ENCODE measurements at places on chromosomes 16 and 17. TPM values are rescaled to one million over a fixed set of nuclear protein-coding genes. Genes with fewer than 3 reads are reported as not detected.

DNA sequence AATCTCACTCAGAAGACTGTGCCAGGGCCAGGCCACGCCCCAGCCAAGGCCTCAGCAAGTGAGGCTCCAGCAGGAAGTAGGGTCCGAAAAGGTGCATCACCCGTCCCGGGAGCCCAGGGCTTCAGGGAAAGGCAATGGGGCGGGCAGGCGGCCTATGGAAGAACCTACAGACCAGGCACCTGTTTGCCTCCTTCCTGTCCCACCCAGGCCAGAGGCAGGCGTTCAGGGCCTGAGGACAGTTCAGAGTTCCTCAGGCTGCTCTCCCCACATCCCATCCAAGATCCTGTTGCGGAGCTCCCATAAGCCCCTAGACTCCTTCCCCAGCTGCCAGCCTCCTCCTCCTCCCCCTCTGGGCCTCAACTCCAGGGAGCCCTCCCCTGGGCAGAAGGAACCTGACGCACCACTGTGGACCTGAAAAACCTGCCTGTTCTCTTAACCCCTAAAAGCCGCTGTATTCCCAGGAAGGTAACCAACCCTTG, 2.3 kb downstream of the CLUH start:
- DNase-seq, result no peak

- DNase-seq, result no peak
Observed at GRCh38 chr16:71440669-71441347, 1.0 kb downstream of the TLE7 start.

GRCh38 chr17:16927641-16928321, 44.1 kb downstream of the TNFRSF13B start:
- DNase-seq, result no peak

- peak; percentile 71 for DNase-seq
Observed at GRCh38 chr17:5200360-5200759, 8.7 kb upstream of the ZNF594 start.

DNA sequence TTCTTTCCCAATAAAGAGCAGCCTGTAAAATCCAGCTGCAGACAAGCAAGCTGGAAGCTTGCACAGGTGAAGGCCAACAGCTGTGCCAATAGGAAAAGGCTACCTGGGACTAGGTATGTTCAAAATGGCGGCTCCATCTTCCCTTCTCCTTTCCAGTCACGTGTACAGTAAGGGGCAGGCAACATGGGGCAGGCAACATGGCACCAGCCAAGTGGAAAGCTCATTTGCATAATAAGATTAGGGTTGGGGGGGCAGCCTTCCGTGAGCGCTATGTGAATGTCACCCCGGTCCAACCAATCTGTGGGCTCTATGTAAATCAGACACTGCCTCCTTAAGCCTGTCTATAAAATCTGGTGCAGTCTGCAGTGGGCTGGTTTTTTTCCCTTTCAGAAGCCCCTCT, 31.3 kb downstream of the TVP23A start:
- no peak for DNase-seq

- DNase-seq, result no peak
Observed at GRCh38 chr16:20327444-20328041, at the start of gene GP2. Gene GP2, minus strand, starts transcription at chr16:20327513. Its CDS starts 1,082 bp downstream, at chr16:20326431.

DNA sequence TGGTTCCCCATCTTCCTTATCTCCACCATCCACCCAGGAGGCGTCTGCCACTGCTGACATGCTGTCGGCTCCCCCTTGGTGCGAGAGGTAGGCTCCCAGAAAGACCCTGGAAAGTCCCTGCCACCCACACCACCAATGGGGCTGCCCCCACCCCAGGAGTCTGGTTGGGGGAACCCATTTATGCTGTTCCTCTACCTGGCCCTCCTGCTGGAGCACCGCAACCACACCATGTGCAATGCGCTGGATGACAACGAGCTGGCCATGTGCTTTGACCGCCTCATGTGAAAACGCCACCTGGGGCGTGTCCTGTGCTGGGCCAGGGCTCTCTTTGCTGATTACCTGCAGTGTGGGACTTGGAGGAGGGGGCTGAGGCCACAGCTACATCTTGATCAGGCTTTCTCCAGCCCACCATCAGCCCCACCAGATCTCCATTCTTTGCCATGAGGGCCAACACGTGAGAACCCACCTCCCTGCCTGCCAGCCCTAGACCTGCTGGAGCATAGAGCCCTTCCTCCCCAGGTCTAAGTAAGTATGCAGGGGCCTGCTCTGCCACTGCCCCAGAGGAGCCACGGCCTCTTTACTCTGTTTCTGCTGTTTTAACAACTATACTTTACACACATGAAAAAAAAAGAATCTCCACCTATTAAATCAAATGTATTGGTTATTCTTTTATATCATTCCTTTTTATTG, 7.9 kb upstream of the ALDH3A1 start:
- DNase-seq, result no peak

GRCh38 chr17:33002246-33002645, 10.6 kb downstream of the SPACA3 start:
- DNase-seq, result no peak

DNA sequence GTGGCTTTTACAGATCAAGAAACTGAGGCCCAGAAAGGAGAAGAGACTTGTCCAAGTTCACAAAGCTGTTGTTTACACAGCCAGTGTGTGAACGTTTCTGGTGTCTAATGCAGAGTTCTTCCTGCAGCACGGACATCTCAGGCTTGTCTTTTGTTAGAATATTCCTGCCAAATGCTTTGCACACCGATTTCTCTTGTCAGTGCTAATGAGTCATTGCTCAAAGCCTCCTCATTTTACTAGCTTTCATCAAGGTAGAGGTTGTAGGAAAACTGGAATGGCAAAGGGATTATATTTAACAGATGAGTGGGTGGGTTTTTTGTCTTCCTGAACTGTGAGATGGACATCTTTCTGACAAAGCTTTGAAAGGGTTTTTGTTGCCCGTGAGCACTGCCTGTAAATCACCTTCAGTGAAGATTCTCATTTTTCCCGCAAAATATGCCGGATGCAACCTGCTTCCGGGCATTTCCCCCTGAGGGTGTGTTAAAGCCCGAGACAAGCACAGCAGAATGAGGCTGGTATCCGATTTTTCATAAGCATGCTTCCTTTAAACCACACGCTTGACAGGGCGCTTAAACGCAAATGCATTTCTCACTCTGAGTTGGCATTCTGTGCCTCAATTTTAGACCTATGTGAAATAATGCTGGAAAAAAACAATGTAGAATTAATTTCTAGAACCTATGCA, 14.7 kb downstream of the PMM2 start:
- no peak for DNase-seq

Gene SLC38A7
- total RNA-seq, result 6.2 TPM

Gene COQ7
- total RNA-seq, result 14.6 TPM

DNA sequence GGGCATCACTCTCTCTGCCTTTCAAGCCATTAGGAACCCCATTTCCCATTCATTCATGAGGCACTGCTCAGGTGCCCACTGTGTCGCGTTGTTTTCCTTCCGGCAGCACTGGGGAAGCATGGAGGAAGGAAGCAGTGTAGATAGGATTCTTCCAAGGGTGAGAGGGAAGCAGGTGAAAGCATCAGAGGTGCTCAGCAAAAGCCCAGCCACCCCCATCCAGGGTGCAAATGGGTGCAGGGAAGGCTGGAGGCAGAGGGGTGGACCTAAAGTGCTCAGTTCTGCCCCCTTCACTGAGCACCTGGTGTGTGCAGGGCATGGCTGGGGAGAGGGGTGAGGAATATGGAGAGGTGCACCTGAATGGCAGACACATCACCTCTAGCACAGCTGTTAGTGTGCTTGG, 3.4 kb upstream of the NXPH3 start:
- no peak for DNase-seq

DNA sequence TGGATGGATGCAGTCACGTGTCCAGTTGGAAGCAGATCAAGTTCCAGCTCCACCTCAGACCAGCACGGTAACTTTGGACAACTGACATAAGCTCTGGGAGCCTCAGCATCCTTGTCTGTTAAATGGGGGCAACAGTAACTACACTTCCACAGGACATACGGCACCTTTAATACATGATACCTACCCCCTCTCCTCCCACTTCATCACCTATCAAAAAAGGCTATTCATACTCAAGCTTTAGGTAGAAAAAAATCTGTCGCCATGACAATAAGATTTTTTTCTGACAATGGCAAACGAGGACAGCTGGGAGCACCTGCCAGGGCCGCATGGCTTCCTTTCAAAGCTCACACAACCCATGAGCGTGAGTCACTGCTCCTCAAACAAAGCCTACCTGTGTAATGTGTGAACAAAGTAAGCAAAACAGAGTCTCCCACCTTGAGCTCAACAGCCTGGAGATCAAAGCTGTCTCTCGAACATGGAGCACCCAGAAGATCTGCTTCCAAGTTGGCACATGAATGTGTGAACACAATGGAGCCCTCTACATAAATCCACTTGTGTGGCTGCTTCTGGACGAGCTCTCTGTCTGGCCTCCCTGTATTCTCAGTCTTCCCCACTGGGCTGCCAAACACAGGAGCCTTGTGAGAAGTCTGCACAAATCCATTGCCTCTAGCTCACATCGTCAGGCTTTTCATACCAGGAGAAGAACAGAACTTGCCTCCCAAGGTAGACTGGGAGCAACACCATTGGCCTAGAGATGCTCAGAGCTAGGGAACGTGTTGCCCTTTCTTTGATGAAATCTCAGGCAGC, 459.7 kb downstream of the SOX9 start:
- DNase-seq, result no peak

Gene CHST4
- total RNA-seq, result 0.82 TPM

Gene RTN4RL1
- 0.10 TPM for total RNA-seq

Gene ZNF469
- 0.21 TPM for total RNA-seq

GRCh38 chr17:63652106-63652505, 29.9 kb downstream of the MAP3K3 start:
- no peak for DNase-seq

GRCh38 chr17:10757067-10757466, 27.2 kb upstream of the TMEM220 start:
- DNase-seq, result no peak

DNA sequence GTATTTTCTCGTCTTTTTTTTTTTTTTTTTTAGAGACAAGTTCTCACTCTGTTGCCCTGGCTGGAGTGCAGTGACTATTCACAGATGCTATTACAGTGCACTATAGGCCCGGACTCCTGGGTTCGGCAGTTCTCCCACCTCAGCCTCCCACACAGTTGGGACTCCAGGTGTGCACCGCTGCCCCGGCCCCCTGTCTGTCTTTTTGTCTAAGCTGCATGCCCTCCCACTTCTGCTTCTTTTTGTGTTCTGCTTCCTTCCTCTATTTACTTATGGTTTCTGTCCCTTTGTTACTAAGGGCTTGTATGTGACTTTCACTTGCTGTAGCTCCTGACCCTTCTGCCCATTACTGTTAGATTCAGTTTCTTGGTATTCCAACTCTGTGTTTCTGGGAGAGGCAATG, 20.5 kb downstream of the SLC7A6 start:
- DNase-seq, result peak; percentile 66

DNA sequence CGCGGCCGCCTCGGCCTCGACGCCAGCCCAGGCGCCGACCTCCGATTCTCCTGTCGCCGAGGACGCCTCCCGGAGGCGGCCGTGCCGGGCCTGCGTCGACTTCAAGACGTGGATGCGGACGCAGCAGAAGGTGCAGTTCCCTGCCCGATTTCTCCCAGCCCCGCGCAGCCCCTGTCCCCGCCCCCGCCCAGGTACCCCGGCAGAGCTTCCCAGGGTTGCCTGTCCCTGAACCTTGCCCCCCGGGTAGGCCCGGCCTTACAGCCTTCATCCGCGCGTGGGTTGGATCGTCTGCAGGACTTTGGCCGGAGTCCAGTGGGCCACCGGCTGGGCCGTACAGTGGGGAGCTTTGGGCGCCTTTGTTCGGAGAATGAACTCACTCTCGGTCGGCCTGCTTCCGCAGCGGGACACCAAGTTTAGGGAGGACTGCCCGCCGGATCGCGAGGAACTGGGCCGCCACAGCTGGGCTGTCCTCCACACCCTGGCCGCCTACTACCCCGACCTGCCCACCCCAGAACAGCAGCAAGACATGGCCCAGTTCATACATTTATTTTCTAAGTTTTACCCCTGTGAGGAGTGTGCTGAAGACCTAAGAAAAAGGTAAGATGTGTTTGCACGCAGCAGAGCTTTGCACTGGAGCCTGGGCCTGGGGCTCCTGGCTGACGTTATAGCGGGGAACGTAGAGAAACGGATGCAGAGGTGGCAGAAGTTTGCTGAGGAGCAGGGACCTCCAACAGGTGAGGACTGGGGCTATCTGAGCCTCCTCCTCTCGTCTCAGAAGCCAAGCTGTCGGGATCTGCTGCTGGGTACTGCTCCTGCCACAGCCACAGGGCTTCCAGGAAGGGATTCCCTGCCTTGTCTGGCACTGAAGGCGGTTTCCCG, 593 bp downstream of the GFER start:
- DNase-seq, result no peak

Gene SMIM36
- not detected for total RNA-seq

DNA sequence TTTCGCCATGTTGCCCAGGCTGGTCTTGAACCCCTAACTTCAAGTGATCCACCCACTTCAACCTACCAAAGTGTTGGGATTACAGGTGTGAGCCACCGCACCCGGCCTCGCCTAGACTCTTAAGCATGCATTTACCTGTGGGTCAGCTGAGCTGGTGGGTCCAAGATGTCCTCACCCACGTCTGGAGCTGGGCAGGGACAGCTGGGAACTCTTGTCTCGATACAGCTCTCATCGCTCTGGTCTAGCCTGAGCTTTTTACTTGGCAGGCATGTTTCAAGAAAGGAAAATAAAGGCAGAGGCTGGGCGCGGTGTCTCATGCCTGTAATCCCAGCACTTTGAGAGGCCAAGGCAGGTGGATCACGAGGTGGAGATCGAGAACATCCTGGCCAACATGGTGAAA, 56.9 kb upstream of the PHOSPHO1 start:
- DNase-seq, result no peak

Gene SLC38A10
- total RNA-seq, result 67.9 TPM

DNA sequence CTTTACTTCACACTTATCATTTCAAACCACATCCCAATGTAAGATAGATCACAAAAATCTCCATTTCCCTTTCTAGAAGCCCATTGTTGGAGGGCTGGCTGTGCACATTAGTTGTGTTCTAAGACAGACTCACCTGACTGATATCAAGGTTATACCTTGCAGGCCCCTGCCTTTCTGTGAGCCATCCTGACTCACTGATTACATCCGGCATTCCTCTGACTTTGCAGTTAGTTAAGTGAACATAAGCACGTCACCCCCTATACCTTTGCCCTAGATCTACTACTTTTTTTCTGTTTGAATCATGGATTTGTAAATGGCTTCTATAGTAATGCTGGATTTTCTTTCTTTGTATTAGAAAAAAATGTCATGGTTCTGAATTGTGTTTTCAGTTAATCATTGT, 78.3 kb downstream of the TANGO6 start:
- no peak for DNase-seq

DNA sequence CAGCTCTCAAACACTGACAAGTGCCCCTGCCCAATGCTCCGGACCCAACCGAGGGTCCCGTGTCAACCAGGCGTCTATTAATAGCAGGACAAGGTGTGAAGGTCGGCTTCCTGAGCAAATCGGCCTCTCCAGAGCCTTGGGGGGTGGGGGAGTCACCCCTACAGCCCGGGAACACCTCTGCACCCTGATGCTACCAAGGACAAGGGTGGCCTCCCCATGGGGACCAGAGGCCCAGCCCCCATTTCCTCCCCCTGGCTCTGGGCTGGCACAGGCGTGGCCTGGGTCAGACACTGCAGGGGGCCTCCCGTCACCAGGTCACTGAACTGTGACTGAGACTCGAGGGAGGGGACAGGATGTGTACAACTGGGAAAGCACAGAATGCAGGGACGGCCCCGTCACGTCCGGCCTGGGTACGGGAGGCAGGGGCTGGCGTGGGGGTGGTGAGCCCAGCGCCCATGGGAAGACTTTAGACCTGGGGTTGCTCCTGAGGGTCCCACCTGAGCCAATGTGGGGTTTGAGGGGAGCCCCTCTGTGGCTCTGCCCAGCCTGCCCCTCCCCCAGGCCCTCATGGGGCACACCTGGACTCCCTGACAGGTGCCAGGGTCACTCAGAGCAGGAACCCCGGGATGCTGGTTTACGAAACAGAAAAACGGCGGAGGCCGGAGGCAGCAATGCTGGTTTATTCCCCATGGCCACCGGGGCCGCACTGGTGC, 579 bp upstream of the CYBA start:
- peak; percentile 92 for DNase-seq

Gene WDR59
- 54.9 TPM for total RNA-seq

Gene NAGS
- total RNA-seq, result 0.64 TPM

All from GM12878 (cell line).